GOT3 (cell line): ENCODE measurements at places on chromosomes 12 and 14.

DNA sequence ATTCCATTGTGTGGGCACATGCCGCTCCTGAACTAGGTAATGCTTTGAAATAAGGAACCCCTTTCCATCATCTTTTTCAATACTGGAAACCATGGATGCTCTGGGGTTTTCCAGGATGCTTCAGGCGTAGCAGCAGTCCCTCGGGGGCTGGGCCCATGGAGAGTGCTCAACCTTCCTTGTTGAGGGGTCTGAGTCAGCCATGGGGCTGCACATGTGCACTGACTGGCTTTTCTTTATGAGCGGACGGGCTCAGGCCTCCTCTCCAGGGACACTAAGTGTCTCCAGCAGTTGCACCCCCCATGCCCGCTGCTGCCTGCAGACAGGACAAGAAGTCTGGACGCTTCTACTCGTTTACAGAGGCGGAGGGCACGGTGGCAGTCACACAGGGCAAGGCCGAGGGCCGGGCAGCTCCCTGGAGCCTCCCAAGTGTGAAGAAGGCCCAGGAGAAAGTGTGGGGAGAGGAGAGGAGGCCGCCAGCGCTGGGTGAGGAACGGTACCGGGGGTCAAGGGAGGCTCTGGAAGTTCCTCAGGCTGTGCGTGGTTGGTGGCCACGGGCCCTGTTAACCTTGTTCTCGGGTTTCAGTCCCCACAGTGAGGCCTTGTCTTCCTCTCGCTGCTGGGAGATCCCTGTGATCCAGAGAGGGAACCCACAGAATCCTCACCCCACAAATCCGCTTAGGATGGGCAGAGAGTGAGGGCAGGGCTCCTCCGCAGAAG, 51.2 kb downstream of the TEAD4 start:
- DNase-seq, result no peak

GRCh38 chr12:59329462-59329861, 266.4 kb upstream of the SLC16A7 start:
- no peak for DNase-seq

DNA sequence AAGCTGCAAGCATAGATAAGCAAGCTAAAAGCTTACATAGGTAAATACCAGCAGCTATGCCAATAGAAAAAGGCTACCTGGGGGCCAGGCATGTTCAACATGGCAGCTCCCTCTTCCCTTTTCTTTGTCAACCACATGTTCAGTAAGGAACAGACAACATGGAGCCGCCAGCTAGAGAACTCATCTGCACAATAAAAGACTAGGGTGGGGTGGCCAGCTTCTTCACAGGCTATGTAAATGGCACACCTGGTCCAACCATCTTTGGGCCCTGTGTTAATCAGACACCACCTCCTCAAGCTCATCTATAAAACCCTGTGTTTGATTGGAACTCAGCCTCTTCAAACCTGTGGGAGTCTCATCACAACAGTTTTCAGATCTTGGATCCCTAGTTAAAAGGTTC, 129.7 kb upstream of the TMPO start:
- no peak for DNase-seq

GRCh38 chr12:115338566-115339294, 654.8 kb upstream of the TBX3 start:
- no peak for DNase-seq

DNA sequence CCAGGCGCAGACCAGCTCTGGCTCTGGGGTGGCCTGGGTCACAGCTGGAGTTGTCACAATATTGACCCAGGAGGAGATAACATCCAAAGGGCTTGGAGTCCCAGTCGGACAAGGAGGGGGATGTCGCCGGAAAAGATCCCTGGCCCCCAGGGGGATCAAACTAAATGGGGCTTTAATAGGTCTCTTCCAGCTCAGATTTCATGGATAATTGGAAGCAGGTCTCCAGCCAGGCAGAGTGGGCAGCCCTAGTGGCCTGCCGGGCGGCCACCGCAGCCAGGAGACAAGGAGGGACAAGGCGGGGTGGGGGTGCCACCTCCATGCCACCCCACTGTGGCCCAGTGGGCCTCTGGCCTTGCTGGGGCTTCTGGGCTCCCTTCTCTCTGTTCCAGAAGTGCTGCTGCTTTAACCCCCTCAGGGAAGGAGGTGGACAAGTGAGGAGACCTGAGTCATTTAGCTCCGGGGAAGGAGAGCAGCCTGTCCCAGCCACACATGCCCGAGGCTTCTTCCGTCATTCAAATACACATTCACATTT, 23.1 kb upstream of the PGF start:
- DNase-seq, result no peak

DNA sequence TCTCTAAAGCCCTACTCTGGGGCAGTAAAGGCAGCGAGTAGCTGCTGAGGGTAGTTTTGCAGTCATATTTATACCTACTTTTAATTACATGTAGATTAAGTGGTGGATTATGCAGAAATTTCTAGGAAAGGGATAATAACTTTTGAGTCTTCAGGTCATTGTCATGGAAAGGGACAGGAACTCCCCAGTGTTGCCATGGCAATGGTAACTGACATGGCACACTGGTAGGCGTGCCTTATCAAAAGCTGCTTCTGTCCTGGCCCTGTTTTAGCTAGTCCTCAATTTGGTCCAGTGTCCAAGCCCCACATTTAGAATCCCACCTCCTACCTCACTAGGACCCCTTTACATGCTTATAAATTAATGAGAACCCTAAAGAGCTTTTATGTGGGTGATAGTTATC, 303.1 kb downstream of the VRK1 start:
- DNase-seq, result no peak

DNA sequence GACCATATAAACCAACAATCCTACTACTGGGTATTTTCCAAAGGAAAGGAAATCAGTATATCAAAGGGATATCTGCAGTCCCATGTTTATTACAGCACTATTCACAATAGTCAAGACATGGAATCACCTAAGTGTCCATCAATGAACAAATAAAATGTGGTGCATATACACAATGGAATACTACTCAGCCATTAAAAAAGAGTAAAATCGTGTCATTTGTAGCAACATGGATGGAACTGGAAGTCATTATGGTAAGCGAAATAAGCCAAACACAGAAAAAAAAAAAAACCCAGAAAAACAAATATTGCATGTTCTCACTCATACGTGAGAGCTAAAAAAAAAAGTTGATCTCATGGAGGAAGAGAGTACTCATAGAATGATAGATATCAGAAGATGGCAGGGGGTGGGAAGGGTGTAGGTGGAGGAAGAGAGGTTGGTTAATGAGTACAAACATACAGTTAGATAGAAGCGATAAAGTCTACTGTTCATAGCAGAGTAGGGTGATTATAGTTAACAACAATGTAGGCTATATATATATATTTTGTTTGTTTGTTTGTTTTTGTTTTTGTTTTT, 49.3 kb downstream of the BCAT1 start:
- no peak for DNase-seq

DNA sequence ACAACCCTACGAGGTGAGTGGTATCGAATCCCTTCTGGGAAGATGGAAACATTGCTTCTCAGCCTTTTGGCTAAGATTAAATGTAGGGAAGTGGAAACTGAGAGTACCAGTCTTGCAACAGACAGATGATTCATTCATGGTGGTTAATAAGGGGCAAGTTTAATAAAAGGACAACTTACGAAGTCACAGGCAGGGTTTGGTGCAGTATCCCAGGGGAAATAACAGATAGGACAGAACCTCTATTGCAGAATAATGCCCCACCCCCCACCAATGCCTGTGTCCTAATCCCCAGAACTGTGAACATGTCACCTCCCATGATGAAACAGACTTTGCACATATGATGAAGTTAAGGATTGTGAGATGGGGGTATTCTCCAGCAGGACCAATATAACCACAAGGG, 212.5 kb downstream of the TBX5 start:
- no peak for DNase-seq

DNA sequence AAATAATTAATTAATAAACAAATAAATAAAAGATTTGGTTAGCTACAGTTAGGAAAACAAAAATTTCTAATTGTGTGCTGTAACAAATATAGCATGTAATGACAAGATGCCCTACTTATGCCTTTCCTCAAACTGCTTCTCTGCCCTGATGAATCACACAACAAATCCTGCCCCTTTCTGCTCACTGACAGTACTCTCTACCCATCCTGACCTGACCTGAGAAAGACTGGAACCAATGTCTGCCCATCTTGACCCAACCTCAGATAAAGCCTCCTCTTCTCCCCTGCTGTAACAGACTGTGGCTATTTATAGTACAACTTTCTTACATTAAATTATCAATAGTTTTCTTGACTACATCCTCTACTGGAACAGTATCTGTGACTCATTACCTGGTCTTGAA, 43.7 kb downstream of the PPP1R13B start:
- no peak for DNase-seq

DNA sequence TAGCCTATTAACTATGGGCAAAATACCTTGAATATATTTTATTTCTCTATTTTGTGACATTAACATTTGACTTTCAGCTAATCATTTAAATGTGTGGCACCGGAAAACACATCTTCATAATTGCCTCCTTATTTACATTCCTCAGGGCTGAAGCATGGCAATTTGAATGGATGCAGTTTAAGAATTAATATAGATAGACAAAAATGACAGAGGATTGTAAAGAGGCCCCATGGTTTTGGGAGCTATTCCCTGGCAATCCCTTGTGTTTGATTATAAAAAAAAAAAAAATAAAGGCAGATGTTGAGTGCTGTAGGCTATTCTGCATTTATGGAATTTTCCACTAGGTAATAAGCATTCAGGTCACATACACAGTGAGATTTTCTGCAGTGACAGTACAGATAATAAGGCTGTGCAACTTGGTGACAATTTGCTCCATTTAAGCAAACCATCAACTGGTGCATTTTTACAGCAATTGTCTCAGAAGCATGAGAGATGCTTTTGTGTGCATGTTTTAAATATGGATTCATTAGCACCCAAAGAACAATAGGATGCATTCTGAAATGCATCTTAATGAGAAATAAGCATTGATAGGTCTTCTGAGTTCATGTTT, 123.2 kb upstream of the SLC38A4 start:
- no peak for DNase-seq

- DNase-seq, result no peak
These were observed 73.9 kb downstream of the ITPK1 start for GRCh38 chr14:93041830-93042229.

- DNase-seq, result no peak
These were observed 22.1 kb downstream of the PACS2 start for GRCh38 chr14:105336477-105337287.

DNA sequence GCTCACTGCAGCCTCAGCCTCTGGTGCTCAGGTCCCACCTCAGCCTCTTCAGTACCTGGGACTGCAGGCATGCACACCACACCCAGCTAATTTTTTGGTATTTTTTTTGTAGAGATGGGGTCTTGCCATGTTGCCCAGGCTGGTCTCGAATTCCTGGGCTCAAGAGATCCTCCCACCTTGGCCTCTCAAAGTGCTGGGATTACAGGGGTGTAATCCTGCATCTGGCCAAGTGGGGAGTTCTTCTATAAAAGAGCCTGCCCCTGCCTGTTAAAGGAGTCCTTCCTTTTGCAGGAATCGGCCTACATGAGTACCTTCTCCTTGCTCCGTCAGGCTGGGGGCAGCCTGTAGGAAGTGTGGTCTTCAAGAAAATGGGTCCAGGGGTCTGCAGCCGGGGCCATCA, 54.1 kb upstream of the RASSF3 start:
- DNase-seq, result no peak

DNA sequence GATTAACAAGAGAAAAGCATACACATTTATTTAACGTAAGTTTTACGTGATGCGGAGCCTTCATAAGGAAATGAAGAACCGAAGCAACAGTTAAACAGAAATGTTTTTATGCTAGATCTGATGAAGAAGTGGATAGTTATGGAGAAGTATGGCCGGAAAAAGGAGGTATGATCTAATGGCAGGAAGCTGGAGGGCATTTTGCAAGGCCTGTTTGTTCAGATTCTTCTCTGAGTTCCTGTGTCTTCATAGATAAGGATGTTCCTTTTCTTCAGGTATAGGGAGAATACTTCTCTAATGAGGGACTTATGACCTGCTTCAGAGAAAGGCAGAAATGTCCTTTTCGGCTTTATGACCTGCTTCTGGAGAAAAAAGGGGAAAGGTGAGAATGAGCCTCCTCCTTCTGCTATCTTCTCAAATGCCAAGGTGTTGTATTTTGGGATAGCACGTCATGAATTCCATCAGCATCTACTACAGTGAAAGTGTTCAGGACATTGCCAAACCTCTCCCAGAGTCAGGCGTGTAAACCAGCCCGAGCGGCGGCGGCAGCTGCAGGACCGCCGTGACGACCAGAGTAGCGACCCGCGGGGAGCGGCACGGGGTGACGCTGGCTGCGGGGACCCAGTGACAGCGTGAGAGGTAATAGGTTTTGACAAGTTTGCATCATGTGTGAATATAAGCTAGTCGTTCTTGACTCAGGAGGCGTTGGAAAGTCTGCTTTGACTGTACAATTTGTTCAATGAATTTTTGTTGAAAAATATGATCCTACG, 33.7 kb upstream of the SGPP1 start:
- DNase-seq, result no peak

GRCh38 chr14:55207832-55208231, 16.4 kb upstream of the DLGAP5 start:
- DNase-seq, result no peak

GRCh38 chr12:121905746-121906145, 12.6 kb upstream of the CFAP251 start:
- DNase-seq, result no peak

GRCh38 chr12:113962733-113963132, 3.4 kb downstream of the RBM19 start:
- DNase-seq, result no peak

DNA sequence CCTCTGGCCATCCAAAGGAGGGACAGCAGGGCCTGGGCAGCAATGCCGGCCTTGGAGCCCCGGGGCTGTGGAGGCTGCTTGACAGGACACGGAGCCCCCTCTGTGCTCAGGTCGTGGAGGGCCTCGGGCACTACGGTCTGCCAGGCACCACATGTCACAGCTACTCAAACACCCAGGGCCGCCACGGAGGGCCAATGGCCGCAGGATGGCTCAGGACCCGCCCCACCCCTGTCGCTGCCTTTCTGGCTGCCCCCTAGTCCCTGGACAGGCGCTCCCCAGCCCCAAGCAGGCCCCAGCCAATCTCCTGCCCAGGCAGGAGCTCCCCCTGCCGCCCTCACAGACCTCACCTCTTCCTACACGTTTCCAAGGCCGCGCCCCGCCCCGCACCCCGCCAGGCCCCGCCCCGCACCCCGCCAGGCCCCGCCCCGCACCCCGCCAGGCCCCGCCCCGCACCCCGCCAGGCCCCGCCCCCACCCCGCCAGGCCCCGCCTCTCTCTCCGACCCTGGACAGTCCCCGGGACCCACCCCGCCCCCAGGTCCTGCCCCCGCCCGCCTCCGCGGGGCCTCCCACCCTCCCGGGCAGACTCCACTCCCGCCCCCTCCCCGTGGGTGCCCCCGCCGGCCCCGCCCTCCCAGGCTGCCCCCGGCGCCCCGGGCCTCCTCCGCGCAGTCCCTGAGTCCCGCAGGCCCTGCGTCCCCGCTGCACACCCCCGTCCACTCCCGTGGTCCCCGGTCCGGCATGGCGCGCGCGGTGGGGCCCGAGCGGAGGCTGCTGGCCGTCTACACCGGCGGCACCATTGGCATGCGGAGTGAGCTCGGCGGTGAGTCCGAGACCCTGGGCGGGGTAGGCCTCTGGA, at the start of gene ASPG:
Gene ASPG (plus strand): TSS at position 669 of the 857 bp plus-strand sequence. CDS start 71 bp downstream, at position 740.
- no peak for DNase-seq

GRCh38 chr12:127282786-127283565, 984.0 kb upstream of the TMEM132C start:
- no peak for DNase-seq
